ENCODE measurements at places on chromosomes 7 and 10.
A peak's percentile ranks its signal among the peaks of the same experiment; 100 is the strongest.

DNA sequence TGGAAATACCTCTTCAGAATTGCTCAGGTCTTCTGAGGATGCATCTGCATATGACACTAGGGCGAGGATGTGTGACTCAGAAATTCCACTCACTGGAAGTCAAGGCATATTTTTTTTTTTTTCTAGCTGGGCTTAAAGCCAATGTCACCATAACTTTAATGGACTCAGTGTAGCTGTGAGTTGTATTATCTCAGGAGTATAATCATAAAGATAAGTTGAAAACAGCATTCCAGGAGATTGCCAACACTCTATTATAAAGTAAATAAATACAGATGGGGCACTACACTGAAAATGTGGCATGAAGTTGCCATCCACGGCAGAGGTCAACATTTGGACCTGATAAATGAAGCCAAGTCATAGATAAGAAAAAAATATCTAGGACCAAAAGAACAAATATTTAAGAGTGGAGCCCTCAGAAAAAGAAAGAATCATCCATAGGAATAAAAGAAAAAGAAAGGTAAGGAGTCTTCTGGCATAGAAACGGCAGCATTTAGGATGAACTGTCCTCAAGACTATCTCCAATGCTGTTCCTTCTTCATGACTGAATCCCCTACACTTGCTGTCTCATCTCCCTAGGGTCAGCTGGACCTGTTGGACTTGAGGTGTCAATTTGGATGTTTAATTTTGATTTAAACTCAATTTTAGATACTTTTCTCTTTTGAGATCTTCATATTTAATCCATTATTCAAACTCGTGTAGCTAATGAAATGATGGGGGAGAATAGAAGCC lies 72.9 kb upstream of the CAV2 start:
- DNase-seq: no peak

DNA sequence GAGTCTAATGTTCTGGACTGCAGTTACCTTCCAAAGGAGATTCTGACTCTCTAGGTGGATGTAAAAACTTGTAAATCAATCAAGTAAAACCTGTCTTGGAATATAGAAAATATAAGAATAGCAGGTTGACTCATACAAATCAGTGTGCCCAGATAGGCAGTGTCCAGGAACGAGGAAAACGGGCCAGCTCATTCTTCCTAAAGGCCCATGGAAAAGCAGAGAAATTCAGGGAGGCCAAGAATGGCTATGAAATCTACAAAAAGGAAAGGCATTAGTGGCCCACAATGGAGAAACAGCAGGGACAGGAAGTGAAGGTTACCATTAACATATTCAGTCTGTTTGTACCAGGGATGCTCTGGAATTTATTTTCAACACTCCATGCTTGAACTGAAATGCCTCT lies 14.9 kb downstream of the GLI3 start:
- no peak for DNase-seq

DNA sequence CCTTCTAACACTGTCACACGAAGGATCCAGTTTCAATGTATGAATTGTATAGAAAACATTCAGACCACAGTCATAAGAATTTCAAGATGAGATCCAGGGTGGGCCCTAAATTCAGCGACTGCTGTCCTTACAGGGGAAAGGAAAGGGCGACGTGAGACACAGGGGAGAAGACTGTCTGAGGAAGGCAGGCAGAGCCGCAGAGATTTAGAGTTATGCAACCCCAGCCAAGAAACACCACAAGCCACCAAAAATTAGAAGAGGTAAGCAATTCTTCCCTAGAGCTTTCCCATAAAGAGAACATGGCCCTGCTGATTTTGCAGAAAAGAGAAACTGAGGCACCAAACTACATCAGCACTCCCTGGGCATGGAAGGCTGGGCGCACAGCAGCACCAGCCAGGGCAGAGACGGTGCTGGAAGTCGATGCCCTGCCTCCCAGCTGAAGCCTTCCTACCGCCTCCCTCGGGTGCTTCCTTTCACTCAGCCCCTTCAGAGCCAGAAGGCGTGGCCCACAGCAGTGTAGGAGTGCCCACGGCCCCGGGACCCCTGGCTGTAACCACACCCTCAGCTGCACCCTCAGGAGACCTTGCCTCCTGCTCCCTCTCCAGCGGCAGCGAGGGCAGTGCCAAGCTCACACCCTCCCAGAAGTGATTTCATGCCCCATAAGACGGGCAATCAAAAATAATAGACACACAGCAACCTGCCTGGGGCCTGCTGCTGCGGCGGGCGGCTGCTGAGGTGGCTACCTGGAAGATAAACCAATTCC lies 81.0 kb upstream of the LRRC4 start:
- no peak for DNase-seq

- DNase-seq: no peak
These were observed 6.9 kb upstream of the LAMB1 start for GRCh38 chr7:108009873-108010272.

- DNase-seq: no peak
These were observed 271.9 kb downstream of the ADARB2 start for GRCh38 chr10:1465418-1465911.

- DNase-seq: no peak
These were observed 103.2 kb upstream of the GJD4 start for GRCh38 chr10:35501923-35502322.

GRCh38 chr10:33483124-33483815 lies 148.8 kb upstream of the NRP1 start:
- DNase-seq: no peak

DNA sequence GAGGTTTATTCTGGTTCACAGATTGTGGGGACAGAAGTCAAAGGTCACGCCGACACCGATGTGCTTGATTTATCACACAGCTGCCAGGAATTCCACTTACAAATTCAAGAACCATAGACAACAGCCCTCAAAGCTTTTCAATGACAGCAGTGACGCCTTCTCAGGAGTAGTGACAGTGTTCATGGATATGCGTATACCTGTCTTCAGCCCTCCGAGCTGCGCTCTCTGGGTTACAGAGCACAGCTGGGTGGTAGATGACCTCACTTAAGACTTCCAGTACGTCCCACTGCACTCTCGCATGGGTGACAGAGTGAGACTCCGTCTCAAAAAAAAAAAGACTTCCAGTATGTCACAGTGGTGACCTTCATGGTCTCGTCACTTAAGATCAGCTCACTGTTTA lies 108.5 kb downstream of the TCERG1L start:
- DNase-seq: no peak

DNA sequence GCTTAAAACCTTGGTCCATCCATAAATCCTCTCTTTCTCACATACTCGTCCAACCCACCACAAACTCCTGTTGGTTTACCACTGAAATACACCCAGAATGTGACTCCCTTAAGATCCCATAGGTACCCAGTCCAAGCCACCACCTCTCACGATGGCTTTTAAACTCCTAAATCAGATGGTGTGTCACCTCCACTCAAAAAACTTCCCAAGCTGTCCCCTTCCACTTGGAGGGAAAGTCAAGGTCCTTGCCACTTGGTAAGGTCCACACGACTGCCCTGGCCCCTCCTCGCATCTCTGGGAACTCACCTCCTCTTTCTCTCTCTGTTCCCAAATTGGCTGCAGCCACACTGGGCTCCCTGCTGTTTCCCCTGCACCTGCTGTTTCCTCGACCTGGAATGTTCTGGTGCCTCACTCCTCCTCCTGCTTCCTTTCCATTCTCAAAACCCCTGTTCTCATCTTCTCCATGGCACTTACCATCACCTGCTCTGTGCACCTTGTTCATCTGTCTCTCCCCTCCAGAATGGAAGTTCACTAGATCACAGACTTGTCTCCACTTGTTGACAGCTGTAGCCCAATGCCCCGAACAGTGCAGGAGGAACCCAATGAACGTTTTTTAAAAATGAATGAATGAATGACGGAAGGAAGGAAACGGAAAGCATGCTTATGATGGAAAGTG lies 23.0 kb downstream of the ZFAND2A start:
- no peak for DNase-seq

- DNase-seq: no peak
These were observed 442.3 kb upstream of the ZMIZ1 start for GRCh38 chr10:78626471-78626870.

- no peak for DNase-seq
These were observed 266.4 kb downstream of the CXCL12 start for GRCh38 chr10:44118500-44118899.

DNA sequence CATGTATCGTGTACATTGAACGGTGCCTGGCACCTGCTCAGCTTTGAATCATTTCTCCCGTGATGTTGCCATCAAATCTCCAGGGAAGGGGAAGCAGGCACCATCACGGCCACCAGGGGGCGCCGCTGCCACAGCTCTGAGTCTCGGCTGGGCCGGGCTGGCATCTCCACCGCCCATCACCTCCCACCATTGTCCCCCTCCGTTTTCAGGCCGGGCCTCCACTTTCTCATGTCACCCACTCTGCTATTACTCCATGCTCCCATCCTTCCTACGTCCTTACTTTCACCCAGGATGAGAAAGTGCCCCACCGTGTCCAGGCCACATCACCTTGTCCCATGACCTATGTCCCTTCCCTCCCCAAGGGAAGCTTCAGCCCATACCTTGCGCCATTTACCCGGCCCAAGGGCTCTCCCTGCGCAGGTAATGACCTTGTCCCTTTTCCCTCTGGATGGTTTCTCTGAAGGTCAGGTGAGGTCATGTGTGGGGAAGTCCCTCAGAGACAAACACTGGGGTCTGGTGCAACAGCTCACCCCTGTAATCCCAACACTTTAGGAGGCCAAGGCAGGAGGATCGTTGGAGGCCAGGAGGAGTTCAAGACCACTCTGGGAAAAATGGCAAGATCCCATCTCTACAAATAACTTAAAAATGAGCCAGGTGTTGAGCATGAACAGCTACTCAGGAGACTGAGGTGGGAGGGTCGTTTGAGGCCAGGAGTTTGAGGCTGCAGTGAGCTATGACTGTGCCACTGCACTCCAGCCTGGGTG lies 31.8 kb upstream of the OCM2 start:
- peak; percentile 65 for DNase-seq

GRCh38 chr10:21195252-21195651 lies 298.1 kb upstream of the NEBL start:
- no peak for DNase-seq

DNA sequence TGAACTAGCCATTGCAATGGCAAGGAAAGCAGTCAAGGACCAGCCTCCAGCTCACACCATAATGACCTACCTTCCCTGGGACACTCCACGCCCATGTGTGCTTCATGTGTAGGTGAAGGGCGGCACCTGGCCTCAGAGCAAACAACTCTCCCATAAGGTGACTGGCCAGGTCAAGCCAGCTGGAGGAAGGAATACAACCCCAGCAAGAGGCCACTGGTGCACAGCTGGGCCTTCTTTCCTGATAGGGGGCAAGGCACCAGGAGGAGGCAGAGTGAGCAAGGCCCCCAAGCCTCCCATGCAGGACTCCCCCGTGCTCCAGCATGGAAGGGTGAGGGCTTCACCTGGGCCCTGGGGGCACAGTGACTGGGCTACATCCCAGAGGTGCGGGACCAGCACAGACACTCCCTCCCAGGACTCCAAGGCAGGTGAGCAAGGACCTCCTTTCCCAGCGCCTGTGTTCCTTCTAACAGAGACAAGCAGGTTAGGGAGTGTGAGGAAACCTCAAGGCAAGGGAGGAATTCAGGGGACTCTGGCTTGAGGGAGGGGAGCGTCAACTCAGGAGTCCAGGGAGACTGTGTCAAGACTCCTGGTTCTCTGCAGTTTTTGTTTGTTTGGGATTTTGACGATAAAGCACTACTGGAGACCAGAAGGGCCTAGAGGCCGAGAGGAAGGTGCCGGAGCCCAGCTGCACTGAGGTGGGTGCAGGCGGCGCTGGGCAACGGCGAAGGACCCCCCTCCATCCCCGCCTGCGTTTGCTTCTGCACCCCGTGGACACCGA lies 1.7 kb downstream of the PTPRN2 start:
- DNase-seq: no peak

GRCh38 chr10:101007915-101008822 lies 8.6 kb downstream of the LZTS2 start:
- DNase-seq: no peak

DNA sequence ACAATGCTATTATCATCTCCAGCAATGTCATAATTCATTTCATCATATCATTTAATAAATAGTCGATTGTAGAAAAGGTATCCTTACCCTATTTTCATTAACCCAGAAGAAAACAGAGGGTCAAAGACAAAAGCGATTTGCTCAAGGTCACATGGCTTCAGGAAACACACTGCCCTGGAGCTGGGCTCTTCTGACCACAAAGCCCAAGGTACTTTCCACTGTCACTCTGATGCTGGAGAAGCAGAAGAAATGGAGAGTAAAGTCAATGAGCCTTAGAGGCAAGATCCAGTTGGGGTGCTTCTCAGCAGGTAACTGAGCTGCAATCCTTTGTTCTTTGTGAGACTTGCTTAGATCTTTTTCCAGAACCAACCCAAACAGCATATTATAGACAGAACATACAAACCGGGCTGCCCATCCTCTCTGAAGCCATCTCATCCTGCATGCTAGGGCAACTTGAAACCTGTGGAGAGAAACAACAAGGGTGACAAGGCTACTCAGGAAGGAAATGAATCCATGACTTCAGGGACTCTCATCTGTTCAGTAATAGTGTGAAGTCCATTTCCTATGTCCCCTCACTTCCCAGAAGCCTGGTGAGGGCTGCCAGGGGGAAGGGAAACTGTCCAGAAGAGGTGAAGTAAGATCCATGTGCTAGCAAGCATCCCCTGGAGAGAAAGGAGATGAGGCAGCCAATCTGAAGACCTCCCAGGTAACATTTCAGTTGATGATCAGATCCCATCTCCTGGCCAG lies 148.6 kb upstream of the SVIL start:
- no peak for DNase-seq

- DNase-seq: no peak
These were observed 88.9 kb upstream of the KLF6 start for GRCh38 chr10:3873728-3874461.

- no peak for DNase-seq
These were observed 158.6 kb downstream of the CREB5 start for GRCh38 chr7:28570970-28571288.

GRCh38 chr7:134450294-134451000 lies 8.5 kb downstream of the AKR1B1 start:
- no peak for DNase-seq

DNA sequence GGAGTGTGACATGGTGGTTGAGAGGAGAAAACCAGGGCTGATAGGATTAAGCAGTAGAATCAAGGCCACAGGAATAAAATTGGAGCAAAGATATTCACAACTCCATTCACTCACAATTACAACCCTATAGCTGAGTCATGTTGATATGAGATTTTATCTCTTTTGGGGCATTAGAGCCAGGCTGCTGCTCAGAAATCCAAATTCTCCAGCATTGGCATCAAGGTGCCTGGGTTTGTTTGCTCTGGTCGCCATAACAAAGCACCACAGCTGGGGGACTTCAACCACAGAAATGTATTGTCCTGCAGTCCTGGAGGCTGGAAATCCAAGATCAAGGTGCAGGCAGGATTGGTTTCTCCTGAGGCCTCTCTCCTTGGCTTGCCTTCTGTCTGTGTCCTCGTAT lies 52.5 kb upstream of the GRB10 start:
- DNase-seq: no peak

DNA sequence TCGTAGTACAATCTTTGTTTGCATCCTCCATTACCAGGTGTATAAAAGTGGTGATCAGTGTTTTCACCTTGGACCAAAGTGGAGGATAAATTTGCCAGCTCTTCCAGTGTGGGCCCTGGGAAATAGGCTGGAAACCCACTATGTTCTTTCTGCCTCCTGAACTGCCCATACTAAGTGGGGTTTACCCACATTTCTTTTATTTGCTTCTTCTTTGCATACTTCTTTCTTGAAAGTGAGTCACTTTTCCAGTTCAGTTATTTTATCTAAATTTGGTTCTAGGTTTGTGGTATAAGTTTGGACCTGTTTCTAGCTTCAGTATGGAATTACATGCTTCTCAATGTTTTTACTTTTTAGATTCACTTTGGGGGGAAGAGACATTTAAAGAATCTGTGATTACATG lies 126.2 kb upstream of the ACBD5 start:
- no peak for DNase-seq

All from stimulated activated CD4-positive, alpha-beta T cell treated with anti-CD3 and anti-CD28 coated beads, Interleukin-1b, Interleukin-23, amount 100 ng/mL, for 1 hour (primary cell).